ENCODE measurements at places on chromosomes 13 and 19. TPM values are rescaled to one million over a fixed set of nuclear protein-coding genes. Genes with fewer than 3 reads are reported as not detected.

DNA sequence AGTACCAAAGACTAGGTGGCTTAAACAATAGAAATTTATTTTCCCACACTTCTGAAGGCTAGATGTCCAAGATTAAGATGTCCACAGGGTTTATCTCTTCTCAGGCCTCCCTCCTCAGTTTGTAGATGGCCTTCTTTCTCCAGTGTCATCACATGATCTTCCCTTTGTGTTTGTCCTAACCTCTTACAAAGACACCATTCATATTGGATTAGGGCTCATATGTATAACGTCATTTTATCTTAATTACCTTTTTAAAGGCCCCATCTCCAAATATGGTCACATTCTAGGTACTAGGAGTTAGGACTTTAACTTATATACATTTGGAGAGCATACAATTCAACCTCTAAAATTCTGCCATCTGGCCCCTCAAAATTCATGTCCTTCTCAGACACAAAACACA, 34.3 kb downstream of the N4BP2L2 start:
- DNase-seq: no peak

DNA sequence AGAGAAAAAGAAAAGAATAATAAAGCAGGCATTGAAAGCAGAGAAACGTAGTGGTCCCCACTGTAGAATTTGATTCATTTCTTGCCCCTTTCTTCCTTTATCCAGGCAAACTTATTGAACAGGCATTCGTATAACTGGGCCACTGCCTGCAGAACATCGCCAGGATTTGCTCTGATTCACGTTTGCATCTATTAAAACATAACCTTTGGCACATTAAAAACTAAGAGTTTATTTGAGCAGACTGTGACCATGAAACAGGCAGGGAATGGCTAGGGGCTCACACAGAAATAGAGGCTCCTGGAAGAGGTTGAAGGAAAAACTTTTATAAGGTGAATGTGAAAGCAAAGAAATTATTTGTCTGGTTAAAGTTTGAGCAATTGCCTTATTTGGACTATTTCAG, 12.5 kb upstream of the SUPT20H start:
- no peak for DNase-seq

RAB3A gene
- total RNA-seq: 2.2 TPM

- no peak for DNase-seq
Observed at GRCh38 chr19:4367781-4368127, 24.4 kb downstream of the MPND start.

DNA sequence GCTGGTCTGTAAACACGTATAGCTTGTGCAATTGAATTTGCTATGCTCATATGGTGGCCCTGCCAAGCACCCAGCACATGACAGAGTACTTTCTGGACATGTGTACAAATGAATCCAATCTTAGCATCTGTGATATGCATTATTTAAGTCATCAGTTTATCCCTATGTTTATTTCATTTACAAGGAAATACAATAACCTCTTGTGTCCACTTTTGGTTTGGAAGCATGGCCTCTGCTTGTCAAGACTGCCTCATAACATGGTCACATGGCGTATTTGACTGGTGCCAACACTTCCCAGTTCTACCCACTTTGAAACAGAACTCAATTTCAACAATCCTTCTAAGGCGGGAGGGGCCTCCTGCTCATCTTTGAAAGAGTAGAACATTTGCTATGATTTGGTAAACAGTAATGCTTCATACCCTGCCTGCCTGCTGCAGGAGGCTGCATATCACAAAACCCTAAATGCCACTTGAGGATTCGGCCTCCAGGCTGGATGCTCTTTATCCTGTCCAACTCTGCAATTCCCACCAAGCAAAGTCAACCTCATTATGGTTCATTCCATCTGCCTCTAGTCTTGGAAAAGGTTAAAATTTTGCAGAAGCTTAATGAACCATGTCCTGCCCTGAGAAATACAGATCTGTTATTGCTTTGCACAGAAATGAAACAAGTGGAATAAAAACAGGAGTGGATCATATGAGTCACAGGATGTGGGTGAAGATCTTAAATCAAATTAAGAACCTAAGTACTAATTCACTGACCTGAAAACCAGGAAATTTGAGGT, 151.3 kb downstream of the CYSLTR2 start:
- no peak for DNase-seq

- DNase-seq: peak; percentile 76
Observed at GRCh38 chr19:50167314-50167721, 4.2 kb upstream of the IZUMO2 start.

DNA sequence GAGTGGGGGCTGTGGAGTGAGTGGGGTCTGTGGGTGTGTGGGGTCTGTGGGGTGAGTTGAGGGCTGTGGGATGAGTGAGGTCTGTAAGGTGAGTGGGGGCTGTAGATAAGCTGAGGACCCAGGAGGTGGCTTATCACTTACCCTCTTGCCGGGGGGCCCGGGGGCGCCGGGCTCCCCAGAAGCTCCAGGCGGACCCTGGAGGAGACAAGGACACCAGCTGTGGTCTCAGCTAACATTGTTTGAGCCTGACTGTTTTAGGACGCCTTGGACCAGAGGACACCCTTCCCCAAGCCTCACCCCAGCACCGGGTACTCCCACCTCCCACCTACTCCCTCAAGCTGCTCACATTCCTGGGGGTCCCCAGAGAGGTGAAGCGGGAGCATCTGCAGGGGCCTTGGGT, 34.2 kb upstream of the OLFM2 start:
- no peak for DNase-seq

- no peak for DNase-seq
Observed at GRCh38 chr19:28436320-28436719, 776.6 kb downstream of the UQCRFS1 start.

GRCh38 chr19:32339988-32340874, 5.2 kb upstream of the ZNF507 start:
- peak; percentile 49 for DNase-seq

DNA sequence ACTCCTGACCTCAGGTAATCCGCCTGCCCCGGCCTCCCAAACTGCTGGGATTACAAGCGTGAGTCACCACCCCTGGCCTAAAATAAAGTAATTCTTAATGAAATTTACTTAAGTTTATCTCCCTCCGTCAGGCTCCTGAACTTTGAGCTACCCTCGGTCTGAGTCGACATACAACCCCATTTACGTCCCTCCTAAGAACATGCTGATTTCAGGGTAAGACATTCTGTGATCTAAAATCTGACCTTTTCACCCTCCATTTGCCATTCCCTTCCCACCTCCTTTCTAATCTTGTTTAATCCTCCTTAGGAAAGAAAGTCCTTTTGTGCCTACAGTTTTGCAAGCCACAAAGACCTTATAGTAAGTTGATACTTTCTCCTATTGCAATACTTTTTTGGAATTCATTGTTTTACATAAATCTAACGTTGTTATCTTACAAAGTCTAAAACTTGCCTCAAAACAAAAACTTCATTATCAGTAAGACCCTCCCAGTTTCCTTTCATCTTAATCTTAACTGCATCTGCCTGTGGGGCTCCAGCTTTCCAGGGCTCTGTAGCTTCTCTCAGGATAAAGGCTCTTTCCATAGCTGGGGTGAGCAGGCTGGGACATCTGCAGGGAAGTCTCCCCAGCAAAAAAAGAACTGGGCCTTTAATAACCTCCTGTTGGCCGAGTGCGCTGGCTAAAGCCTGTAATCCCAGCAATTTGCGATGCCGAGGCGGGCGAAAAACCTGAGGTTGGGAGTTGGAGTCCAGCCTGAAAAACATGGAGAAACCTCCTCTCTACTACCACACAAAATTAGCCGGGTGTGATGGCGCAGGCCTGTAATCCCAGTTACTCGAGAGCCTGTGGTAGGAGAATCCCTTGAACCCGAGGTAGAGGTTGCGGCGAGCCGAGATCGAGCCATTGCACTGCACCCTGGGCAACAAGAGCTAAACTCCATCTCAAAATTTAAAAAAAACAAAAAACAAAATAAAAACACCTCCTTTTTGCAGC, 143.1 kb downstream of the ZNF737 start:
- DNase-seq: no peak

DNA sequence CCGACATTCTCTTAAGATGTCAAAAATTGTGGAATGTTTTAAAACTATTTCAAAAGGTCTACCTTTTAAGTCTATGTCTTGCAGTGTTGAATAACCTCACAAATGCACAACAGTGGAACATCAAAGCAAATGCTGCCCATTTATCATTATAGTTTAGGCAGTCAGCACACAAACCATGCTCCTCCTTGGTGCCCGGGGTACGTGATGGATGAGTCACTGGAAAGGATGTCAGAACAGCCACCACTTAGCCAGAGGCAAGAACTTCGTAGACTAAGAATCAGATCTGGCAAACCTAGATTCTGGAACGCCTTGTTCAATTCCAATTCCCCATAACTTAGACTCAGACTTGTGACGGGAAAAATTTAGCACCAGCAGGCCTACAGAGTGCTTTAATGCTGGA, 343.6 kb downstream of the FGF9 start:
- peak; percentile 67 for DNase-seq

DNA sequence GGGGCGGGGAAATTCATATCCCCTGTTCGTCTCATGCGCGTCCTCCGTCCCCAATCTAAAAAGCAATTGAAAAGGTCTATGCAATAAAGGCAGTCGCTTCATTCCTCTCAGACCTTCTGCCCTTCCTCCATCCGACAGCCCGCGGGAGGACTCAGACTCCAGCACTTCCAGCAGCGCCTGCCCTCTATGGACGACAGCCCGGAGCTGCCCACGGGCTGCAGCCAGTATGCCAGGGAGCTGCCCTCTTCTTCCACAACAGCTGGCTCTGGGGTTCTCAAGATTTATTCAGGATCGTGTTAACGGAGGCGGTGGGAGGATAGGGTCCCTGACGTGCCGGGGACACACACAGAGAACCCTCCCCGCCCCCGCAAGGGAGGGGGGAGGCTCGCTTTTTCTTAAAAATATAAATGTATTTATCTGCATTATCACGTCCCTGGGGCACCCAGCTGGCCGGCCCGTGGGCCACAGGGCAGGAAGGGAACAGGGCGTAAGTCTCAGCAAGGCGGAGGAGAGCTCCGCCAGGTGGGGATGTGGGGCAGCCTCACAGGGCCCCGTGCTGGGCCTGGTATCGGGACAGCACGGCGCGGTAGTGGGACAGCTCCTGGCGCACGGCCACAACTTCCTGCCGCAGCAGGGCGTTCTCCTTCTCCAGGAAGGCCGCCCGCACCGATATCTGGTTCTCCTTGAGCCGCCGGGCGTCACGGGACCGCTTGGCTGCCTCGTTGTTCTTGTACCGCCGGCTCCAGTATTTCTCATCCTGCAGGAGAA, 6.7 kb downstream of the DBP start:
- DNase-seq: no peak

DNA sequence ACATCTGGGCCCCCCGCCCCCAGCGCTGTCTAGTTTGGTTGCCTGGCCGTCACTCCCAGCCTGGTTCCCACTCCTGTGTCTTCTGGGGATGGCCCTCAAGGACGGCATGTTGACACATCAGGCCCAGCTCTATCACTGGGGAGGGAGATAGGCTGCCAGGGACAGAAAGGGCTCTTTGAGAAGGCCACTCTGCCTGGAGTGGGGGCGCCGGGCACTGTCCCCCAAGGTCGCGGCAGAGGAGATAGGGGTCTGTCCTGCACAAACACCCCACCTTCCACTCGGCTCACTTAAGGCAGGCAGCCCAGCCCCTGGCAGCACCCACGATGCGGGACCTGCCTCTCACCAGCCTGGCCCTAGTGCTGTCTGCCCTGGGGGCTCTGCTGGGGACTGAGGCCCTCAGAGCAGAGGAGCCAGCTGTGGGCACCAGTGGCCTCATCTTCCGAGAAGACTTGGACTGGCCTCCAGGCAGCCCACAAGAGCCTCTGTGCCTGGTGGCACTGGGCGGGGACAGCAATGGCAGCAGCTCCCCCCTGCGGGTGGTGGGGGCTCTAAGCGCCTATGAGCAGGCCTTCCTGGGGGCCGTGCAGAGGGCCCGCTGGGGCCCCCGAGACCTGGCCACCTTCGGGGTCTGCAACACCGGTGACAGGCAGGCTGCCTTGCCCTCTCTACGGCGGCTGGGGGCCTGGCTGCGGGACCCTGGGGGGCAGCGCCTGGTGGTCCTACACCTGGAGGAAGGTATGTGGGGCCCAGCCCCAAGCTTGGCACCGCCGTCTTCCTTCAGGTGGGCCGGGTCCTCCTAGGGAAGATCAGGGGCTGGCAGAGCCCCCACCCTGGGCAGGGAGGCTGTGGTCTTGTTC, at the start of gene AMH:
TSS of gene AMH (plus strand) at position 314 of the 857 bp plus-strand sequence. CDS start at position 324, 10 bp downstream.
- no peak for DNase-seq

Data from H4 (cell line).